D341Med (cell line): ENCODE measurements at places on chromosomes 6 and 20.

DNA sequence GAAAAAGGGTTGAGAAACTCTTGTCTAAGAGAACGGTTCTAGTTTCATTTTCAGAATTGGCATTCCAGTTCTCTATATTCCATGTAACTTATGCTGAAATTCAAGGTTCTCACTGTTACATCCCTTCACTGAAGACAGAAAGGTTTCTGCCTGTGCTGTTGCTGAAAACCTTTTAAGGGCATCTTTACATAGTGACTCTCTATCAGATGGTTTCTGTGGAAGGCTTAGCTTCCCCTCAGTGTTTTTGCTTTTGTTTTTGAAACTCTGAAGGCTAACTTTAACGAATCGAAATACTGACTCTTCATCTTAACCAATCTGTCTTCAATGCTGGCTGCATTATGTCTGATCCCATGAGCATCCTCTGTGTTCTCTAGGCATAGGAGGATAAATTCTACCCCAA lies 1286.2 kb upstream of the EYS start:
- no peak for DNase-seq

GRCh38 chr20:13927171-13927570 lies 63.2 kb downstream of the SEL1L2 start:
- no peak for DNase-seq

DNA sequence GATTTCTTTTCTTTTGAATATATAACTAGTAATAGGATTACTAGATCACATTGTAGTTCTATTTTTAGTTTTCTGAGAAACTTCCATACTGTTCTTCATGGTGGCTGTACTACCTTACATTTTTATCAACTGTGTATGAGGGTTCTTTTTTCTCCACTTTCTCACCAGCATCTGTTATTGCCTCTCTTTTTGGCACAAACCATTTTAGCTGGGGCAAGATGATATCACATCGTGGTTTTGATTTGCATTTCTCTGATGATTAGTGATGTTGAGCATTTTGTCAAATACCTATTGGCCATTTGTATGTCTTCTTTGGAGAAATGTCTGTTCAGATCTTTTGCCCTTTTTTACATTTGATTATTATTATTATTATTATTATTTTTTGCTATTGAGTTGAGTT lies 86.1 kb upstream of the TCF21 start:
- no peak for DNase-seq

- no peak for DNase-seq
These were observed 296.3 kb downstream of the LRFN2 start for GRCh38 chr6:40290816-40291215.

DNA sequence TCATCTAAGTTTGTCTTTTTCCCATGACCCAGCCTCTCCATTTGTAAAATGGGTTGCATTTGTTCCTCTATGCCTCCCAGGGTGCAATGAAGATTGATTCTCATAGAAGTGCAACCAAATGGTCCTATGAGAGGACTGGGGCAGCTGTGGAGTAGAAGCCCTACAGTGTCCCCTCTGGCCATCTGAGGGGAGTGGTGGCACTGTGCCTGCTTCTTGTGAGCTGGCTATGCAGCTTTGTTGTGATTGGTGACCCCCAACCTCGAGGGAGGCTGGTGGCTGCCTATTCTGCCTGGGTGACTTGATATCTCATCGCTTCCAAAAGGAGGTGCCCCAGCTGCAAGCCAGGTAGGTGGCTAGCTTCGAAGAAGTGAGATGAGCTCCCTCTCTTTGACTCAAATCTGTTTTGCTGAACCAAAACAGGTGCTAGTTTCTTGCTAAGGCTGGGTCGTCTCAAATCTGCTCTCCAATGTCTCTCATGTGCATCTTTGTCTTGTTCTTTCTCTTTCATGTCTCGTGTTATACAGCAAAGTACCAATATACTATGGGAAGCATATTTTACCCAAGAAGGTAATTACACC lies 33.9 kb downstream of the TXLNB start:
- no peak for DNase-seq

DNA sequence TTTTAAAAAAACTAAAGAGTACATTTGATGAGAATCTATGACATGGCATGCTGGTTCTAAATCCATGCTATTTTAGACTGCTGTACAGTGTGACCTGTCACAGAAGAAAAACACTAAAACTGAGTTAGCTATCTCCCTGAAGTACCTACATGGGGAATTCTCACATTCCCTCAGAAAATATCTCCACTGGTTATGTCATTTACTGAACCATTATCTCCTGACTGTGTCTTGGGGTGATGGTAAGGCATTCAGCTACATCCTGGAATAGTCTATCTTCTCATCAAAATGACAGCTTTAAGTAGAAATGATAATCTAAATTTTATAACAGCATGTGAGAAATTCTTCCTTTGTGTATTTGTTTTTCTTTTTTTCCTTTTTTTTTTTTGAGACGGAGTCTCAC lies 172.1 kb upstream of the HTR1E start:
- DNase-seq = no peak

DNA sequence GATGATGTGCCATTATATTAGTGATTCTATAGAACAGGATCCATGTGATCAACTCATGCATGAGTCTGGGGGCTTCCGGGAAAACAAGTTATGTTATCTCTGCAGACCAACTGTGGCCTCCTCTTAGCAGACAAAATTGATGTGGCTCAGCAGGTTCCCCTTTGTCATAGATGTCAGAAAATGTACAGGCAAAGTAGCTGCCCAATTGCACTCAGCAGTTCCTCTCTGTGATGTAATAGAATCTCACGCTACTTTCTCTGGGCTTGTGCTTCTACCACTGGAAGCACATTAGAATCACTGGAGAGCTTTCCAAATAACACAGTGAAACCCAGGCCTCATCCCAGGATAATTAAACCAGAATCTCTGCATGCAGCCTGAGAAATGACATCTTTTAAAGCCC lies 253.1 kb downstream of the SLC24A3 start:
- no peak for DNase-seq

DNA sequence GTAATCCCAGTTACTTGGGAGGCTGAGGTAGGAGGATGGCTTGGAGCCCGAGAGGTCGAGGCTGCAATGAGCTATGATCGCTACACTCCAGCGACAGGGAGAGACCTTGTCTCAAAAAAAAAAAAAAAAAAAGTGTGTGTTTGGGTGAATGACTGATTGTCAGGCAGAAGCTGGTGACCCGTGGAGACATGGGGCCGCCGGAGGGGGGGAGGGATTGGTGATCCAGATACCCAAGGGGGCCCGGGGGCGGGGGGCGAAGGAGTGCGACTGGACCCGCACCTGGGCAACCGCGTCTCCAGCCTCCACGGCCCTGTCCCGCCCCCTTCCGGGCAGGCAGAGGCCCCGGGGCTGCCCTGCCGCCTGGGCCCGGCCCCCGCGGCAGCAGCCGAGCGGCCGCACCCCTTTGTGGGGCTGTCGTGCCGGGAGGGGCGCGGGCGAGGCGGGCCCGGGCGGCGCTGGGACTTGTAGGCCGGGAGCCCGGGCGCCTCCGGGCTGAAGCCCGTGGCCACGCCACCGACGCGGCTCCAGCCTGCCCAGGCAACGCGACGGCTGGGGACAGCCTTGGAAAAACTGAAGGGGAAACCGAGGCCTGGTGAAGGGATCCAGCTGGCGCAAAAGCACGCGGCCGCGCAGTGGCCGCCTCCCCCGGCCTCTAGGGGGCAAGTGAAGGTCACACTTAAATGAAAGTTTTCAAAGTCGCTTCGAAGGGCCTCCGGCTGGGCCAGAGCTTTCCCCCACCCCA lies 2.1 kb upstream of the RBM38 start:
- no peak for DNase-seq

GRCh38 chr6:148306286-148306685 lies 36.4 kb upstream of the SASH1 start:
- DNase-seq = no peak

- DNase-seq = no peak
These were observed 37.4 kb upstream of the BCAS1 start for GRCh38 chr20:54107600-54108325.

GRCh38 chr20:51341581-51341980 lies 200.9 kb downstream of the NFATC2 start:
- DNase-seq = no peak
